ENCODE measurements at places on chromosomes 16 and 17. TPM values are rescaled to one million over a fixed set of nuclear protein-coding genes. Genes with fewer than 3 reads are reported as not detected.

The TBC1D3I gene
- total RNA-seq = 1.3 TPM

The SDR42E2 gene
- total RNA-seq = 0.73 TPM

The OR1A1 gene
- not detected for total RNA-seq

The C17orf107 gene
- 5.0 TPM for total RNA-seq

The KRTAP9-6 gene
- total RNA-seq = not detected

The ABCC11 gene
- not detected for total RNA-seq

The AANAT gene
- not detected for total RNA-seq

The SPAG5 gene
- 10.2 TPM for total RNA-seq

The SEPTIN12 gene
- total RNA-seq = not detected

The ZNF232 gene
- total RNA-seq = 19.7 TPM

The USP31 gene
- total RNA-seq = 4.9 TPM

The SLC13A5 gene
- not detected for total RNA-seq

The INCA1 gene
- total RNA-seq = 0.36 TPM

The PLA2G10 gene
- not detected for total RNA-seq

The C16orf46 gene
- not detected for total RNA-seq

The TNFRSF13B gene
- total RNA-seq = not detected

The GPR139 gene
- not detected for total RNA-seq

The FBXO39 gene
- total RNA-seq = 0.20 TPM

The ANKFN1 gene
- not detected for total RNA-seq

The TXNDC17 gene
- 27.1 TPM for total RNA-seq

The MAP2K6 gene
- total RNA-seq = 16.5 TPM

The AXIN2 gene
- 30.3 TPM for total RNA-seq
